Neural crest cell (in vitro differentiated cells): ENCODE measurements at places on chromosomes 7 and 10. TPM values are rescaled to one million over a fixed set of nuclear protein-coding genes. Genes with fewer than 3 reads are reported as not detected.

GRCh38 chr7:106278695-106279094 lies 6.1 kb downstream of the NAMPT start:
- H3K4me1 ChIP-seq, result peaks cover 21% of the 10 kb centered on the region
- no peaks in the 10 kb centered on the region for H3K27me3 ChIP-seq
- H3K4me3 ChIP-seq, result no peak overlapping the region
- DNase-seq, result no peak

DNA sequence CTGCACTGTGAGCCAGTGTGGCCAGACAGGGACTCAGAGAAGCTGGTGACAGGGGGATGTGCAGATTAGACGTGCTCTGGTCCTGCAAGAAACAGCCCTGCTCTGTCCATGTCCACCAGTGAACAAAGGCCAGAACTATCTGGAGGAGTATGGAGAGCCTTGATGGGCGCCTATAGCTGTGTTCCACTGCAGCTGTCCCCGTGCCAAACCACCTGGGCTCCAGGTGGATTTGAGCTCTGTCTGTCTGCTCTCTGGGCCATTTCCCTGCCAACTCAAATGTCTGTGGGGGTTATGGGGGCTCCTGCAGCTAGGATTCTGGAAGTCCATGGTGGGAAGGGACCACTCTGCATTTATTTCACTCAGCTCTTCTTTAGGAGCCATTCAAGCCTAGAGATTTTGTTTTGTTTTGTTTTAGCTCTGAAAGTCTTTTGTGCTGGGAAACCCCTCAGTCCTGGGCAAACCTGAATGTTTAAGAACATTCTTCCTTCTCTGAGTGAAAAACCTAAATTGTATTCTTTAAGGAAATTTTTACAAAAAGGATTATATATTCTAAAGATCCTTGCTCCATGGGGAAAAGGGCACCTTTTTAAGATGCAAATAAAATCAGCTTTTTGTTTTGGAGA lies 1039.5 kb upstream of the SORCS1 start:
- H3K27ac ChIP-seq, result no peak overlapping the region
- DNase-seq, result no peak
- no peaks in the 10 kb centered on the region for H3K4me1 ChIP-seq
- H3K36me3 ChIP-seq, result no peaks in the 10 kb centered on the region
- H3K4me3 ChIP-seq, result no peak overlapping the region
- H3K27me3 ChIP-seq, result no peaks in the 10 kb centered on the region

The OSBPL3 gene
- total RNA-seq, result 10.5 and 11.8 TPM in 2 replicates

GRCh38 chr10:121240556-121240955 lies 357.7 kb downstream of the FGFR2 start:
- no peaks in the 10 kb centered on the region for H3K27me3 ChIP-seq
- no peak overlapping the region for H3K27ac ChIP-seq
- peaks cover 9% of the 10 kb centered on the region for H3K4me1 ChIP-seq
- peaks cover 4% of the 10 kb centered on the region for H3K36me3 ChIP-seq
- no peak for DNase-seq

DNA sequence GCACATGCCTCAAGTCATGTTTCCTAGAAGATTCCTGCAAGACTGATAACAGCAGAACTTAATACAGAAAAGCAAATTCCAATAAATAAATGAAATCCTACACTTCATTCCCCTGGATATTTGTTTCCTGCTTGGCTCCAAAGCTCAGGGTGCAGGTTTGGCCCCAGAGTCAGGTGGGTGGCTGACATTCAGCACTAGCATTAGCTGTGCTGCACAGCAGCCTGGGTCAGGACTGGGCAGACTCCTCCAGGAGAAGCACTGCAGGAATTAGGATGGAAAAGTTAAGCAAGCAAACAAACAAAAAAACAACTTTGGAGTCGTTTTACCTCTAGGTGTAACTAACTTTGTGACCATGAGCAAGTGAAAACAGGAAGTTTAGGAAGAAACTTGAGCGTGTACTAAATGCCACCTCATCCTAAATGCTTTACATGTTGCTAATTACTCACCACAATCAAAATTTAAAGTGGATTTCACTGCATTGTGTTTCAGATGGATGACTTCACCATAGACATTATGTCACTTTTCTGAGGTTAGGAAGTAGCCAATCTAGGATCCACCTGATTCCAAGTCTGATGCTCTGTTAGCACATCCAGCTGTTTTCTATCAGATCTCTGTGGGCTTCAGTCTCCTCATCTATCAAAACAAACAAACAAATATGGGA lies 239.4 kb downstream of the C7orf25 start:
- no peak overlapping the region for H3K4me3 ChIP-seq
- peaks cover 2% of the 10 kb centered on the region for H3K36me3 ChIP-seq
